ENCODE measurements at places on chromosomes 2 and 18.
A peak's percentile ranks its signal among the peaks of the same experiment; 100 is the strongest.

GRCh38 chr2:84882775-84883550, 2.1 kb upstream of the TRABD2A start:
- H3K27ac ChIP-seq = peak overlapping the region; percentile 65
- H3K27me3 ChIP-seq = no peaks in the 10 kb centered on the region
- no peaks in the 10 kb centered on the region for H3K36me3 ChIP-seq
- peak overlapping the region; percentile 97 for H3K4me3 ChIP-seq
- peaks cover 21% of the 10 kb centered on the region for H3K4me1 ChIP-seq

DNA sequence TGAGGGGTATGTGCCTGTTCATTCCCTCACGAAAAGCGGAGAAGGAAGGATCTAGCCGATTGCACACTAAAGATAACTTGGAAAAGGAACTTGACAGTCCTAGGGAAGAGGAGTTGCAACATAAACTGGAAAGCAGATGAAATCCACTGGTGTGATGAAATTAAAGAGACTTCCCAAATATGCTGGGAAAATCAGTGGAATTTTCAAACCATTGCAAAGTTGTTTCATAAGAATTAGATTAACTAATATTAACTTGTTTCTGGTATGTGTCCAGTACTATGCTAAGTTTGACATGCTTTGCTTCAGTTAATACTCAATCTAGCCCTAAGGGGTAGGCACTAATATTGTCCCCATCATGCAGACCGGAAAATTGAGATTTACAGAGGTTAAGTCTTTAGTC, 222.7 kb downstream of the IKZF2 start:
- H3K27me3 ChIP-seq = peaks cover 2% of the 10 kb centered on the region
- H3K4me1 ChIP-seq = no peaks in the 10 kb centered on the region
- no peaks in the 10 kb centered on the region for H3K36me3 ChIP-seq
- H3K27ac ChIP-seq = no peak overlapping the region

DNA sequence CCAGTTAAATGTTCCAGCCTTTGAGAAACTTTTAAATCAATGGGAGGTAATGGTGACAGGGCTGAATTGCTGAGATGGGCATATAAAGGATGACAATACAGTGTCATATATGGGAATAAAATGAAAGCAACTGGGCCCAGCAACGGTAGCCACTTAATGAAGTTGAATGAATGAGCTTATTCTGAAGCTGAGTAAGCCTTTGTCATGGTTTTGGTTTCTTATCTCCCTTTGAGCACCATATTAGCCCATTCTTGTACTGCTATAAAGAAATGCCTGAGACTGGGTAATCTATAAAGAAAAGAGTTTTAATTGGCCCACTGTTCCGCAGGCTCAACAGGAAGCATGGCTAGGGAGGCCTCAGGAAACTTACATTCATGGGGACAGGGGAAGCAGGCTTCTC, 3.5 kb upstream of the THUMPD2 start:
- peaks cover 27% of the 10 kb centered on the region for H3K4me1 ChIP-seq
- no peaks in the 10 kb centered on the region for H3K27me3 ChIP-seq
- no peak for DNase-seq
- H3K27ac ChIP-seq = no peak overlapping the region
- H3K4me3 ChIP-seq = no peak overlapping the region

- no peak overlapping the region for H3K27ac ChIP-seq
- no peak for DNase-seq
- H3K4me3 ChIP-seq = no peak overlapping the region
- H3K36me3 ChIP-seq = peaks cover 58% of the 10 kb centered on the region
- H3K27me3 ChIP-seq = no peaks in the 10 kb centered on the region
Measured at GRCh38 chr2:224831530-224831929, 115.4 kb upstream of the CCDC195 start.

- no peaks in the 10 kb centered on the region for H3K4me1 ChIP-seq
- H3K36me3 ChIP-seq = no peaks in the 10 kb centered on the region
- no peaks in the 10 kb centered on the region for H3K27me3 ChIP-seq
- H3K4me3 ChIP-seq = no peak overlapping the region
- DNase-seq = no peak
- H3K27ac ChIP-seq = no peak overlapping the region
Measured at GRCh38 chr18:31325051-31325450, 7.1 kb downstream of the DSG1 start.

DNA sequence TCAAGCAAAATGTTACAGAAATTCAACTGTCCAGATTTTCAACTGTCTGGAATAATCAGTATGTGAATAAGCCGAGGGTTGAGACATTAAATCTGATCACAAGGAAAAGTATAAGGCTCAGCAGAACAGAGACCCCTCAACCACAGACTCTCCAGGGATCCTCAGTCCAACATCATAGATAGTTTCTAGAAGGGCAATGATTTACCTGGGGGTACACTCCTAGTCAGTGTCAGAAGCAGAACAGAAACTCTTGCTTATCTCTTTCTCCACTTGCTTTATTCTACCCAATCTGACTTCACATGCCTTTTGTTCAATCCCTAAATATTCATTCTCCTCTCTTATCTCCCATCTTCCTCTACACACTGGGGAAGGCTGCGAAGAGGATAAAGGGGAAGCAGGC, 36.4 kb downstream of the ICOS start:
- no peaks in the 10 kb centered on the region for H3K36me3 ChIP-seq
- H3K27me3 ChIP-seq = peaks cover 9% of the 10 kb centered on the region
- H3K4me1 ChIP-seq = no peaks in the 10 kb centered on the region
- no peak overlapping the region for H3K27ac ChIP-seq
- H3K4me3 ChIP-seq = no peak overlapping the region
- DNase-seq = no peak

- peaks cover 11% of the 10 kb centered on the region for H3K27me3 ChIP-seq
- no peak for DNase-seq
- H3K36me3 ChIP-seq = no peaks in the 10 kb centered on the region
Measured at GRCh38 chr2:215479536-215480240, 43.8 kb upstream of the FN1 start.

DNA sequence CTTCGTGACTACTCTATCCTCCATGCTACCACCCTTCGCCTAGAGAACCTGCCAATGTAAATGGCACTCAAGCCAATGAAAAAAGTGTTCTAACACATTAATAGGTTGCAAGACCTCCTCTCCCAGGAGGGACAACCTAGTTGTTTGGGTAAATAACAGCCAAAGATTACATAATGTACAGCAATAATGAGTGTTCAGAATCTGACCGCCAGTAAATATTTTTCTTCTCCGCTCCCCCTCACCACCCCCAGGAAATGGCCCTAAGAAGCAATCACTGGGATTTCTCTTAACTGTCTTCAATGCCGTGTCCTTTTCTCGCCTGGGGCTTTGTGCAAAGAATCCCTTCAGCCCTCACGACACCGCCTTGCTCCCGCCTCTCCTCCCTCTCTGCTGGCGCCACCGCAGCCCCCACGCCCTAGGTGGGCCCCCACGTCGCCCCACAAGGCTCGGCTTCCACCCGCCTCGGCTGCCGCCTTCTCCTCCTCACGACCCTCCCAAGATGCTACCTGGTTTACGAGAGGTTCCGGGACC, 458 bp downstream of the HYCC2 start:
- H3K4me1 ChIP-seq = peaks cover 22% of the 10 kb centered on the region
- peak overlapping the region; percentile 96 for H3K27ac ChIP-seq
- no peaks in the 10 kb centered on the region for H3K36me3 ChIP-seq
- DNase-seq = no peak
- H3K27me3 ChIP-seq = no peaks in the 10 kb centered on the region

- DNase-seq = no peak
- H3K27me3 ChIP-seq = peaks cover 10% of the 10 kb centered on the region
- H3K4me3 ChIP-seq = no peak overlapping the region
Measured at GRCh38 chr2:9819551-9819950, 23.7 kb upstream of the TAF1B start.

DNA sequence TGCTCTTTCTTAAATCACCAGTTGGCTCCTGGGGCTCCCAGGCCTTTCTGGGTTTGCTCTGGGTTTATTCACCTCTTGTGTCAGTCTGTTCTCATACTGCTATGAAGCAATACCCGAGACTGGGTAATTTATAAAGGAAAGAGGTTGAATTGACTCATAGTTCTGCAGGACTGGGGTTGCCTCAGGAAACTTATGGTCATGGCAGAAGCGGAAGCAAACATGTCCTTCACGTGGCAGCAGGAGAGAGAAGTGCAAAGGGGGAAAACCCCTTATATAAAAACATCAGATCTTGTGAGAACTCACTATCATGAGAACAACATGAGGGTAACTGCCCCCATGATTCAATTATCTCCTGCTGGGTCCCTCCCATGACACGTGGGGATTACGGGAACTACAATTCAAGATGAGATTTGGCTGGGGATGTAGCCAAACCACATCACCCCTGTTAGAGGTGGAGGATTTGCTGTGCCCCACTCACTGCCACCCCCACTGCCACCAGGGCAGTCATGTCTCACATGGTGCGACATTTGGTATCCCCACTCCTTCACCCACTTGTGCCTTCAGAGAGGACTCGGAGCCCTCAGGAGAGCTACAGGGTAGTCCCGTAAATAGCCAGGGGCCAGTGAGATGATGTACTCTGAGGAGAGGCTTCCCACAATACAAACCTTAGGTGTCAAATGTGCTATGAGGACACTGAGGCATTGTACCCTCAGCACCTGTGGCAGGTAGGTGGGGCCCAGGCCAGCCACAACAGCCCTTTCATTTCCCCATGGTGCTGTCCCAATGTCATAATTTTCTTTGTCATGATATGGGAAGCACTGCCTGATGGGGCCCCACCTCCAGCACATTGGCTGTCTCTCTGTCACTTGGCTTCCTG, 35.7 kb downstream of the CDC42EP3 start:
- peak overlapping the region; percentile 92 for H3K27ac ChIP-seq
- H3K4me3 ChIP-seq = peak overlapping the region; percentile 38
- no peaks in the 10 kb centered on the region for H3K27me3 ChIP-seq
- H3K4me1 ChIP-seq = peaks cover 46% of the 10 kb centered on the region

DNA sequence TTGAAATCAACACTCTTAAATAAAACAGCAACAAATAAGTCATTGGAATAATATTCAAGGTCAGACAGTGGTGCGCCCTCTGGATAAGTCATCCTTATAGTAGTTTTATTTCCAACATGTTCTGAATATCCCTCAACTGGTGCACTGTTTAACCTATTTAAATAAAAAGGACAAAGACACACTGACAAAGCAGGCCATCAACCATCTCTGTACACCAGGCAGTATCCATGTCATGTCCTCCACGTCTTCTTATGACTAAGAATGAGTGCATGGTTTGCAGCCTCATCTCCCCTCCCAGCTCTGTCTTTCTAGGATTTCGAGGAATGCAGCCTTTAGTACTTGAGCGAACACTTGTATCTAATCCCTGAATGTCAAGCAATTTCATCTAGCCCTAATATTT, 42.4 kb downstream of the ST3GAL5 start:
- H3K4me1 ChIP-seq = peaks cover 25% of the 10 kb centered on the region
- H3K4me3 ChIP-seq = no peak overlapping the region
- H3K27ac ChIP-seq = no peak overlapping the region

- DNase-seq = no peak
- no peak overlapping the region for H3K4me3 ChIP-seq
- no peak overlapping the region for H3K27ac ChIP-seq
- H3K4me1 ChIP-seq = no peaks in the 10 kb centered on the region
Measured at GRCh38 chr18:11808001-11808855, 43.0 kb upstream of the CHMP1B start.

DNA sequence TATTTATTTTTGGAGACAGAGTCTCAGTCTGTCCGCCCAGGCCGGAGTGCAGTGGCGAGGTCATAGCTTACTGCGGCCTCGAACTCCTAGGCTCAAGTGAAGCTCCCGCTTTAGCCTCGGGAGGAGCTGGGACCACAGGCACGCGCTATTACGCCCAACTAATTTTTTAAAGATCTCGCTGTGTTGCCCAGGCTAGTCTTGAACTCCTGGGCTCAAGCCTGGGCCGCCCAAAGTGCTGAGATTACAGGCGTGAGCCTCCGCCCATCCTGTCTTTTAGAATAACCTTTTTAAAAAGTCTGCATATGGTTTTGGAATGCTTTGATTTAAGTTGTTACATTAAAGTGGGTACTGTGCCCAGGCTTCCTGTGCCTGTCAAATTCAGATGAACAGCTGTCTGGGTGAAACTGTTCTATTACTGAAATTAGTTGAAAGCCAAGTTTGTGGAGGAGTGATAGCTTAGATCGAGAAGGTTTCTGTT, 944 bp downstream of the RAB3GAP1 start:
- no peak for DNase-seq
- H3K4me3 ChIP-seq = peak overlapping the region; percentile 92
- H3K27me3 ChIP-seq = no peaks in the 10 kb centered on the region
- H3K27ac ChIP-seq = peak overlapping the region; percentile 99

DNA sequence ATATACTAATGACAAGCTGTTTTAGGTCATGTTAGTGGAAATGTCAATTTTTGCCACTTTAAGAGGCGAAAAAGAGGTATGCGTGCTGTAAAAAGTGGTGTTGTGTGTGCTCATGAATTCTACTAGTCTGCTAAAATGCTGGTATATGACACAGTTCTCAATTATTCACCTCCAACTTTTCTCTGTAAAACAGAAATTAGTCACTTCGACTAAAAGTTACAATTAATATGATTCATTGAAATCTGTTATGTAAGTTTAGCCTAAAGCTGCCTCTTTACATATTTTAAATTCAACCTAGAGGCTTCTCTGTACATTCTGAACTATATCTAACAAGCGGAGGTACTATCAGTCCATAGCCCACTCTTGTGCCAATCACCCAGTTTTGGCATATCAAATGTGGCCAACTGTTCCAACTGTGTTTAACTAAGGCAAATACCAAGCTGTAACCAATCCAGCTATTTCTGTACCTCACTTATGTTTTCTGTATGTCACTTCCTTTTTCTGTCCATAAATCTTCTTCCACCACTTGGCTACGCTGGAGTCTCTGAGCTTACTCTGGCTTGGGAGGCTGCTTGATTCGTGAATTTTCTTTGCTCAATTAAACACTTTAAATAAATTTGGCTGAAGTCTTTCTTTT, 20.8 kb downstream of the BAZ2B start:
- peaks cover 2% of the 10 kb centered on the region for H3K36me3 ChIP-seq
- no peaks in the 10 kb centered on the region for H3K4me1 ChIP-seq
- no peak overlapping the region for H3K4me3 ChIP-seq
- H3K27ac ChIP-seq = no peak overlapping the region

DNA sequence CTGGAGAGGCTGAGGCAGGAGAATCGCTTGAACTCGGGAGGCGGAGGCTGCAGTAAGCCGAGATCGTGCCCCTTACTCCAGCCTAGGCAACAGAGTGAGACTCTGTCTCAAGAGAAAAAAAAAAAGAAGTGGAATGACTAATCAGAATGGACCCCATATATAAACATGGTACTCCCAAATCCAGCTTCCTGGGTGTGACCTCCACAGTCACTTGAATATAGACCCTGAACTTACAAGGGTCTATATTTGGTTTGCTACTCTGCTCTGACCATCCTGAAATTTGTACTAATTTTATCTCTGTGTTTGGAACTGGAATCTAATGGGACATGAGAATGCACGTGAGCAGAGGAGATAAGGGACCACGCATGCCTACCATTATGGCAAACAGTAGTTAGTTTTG, 275.0 kb downstream of the TNS1 start:
- no peaks in the 10 kb centered on the region for H3K36me3 ChIP-seq
- no peaks in the 10 kb centered on the region for H3K4me1 ChIP-seq
- no peak overlapping the region for H3K4me3 ChIP-seq
- no peak overlapping the region for H3K27ac ChIP-seq
- H3K27me3 ChIP-seq = peaks cover 2% of the 10 kb centered on the region
- no peak for DNase-seq

- no peak for DNase-seq
- H3K36me3 ChIP-seq = no peaks in the 10 kb centered on the region
- H3K4me1 ChIP-seq = no peaks in the 10 kb centered on the region
- no peaks in the 10 kb centered on the region for H3K27me3 ChIP-seq
- no peak overlapping the region for H3K4me3 ChIP-seq
- H3K27ac ChIP-seq = no peak overlapping the region
Measured at GRCh38 chr18:51890762-51891161, 449.2 kb upstream of the DCC start.

GRCh38 chr2:45124456-45124855, 115.2 kb upstream of the SIX2 start:
- DNase-seq = no peak
- no peak overlapping the region for H3K27ac ChIP-seq
- H3K27me3 ChIP-seq = peaks cover 4% of the 10 kb centered on the region
- no peaks in the 10 kb centered on the region for H3K4me1 ChIP-seq
- no peak overlapping the region for H3K4me3 ChIP-seq
